ENCODE measurements at places on chromosomes 3 and 15.

GRCh38 chr15:69557020-69557706 is 104.5 kb downstream of the RPLP1 start:
- DNase-seq, result no peak

- DNase-seq, result no peak
Observed at GRCh38 chr3:47536967-47537366, 23.5 kb upstream of the ELP6 start.

GRCh38 chr3:123048480-123049237 is 18.2 kb upstream of the PDIA5 start:
- no peak for DNase-seq

DNA sequence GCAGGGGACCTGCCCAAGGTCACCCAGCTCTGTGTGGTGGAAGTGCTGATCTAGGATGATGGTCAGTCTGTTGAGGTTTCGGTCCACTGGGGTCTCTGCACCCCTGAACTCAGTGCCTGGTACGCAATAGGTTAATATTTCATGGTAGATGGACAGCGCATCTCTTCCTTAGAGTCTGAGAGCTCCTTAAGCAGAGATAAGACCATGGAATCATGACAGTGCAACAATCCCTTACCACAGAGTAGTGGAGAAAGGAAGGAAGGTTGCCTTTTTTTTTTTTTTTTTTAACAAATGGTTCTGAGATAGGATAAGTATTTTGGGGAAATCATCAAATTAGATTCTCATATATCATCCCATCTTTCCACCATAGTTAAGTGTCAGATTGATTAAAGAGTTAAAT is 79.8 kb upstream of the SLC6A1 start:
- DNase-seq, result no peak

DNA sequence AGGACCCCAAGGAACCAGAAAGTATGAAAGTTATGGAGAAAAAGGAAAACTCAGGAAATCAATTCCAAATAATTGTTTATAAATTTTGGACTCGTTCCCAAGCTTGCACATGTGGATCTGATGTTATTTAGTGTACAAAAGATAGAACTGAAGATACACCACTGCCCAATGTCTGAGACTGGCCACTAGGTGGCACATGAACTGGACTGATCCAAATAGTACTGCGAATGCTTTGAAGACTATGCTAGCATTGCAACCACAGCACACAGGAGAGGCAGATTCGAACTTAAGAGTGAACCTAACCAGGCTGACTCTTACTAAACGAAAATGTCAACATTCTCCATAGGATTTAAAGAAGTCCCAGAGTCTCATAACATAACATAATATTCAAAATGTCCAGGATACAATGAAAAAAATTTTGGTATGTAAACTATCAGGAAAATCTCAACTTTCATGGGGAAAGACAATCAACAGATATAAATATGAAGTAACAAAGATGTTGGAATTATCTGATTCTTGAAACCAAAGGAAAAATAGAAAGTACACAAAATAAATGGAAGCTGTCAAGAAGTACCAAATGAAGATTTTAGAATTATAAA is 596.7 kb downstream of the FGF12 start:
- no peak for DNase-seq

DNA sequence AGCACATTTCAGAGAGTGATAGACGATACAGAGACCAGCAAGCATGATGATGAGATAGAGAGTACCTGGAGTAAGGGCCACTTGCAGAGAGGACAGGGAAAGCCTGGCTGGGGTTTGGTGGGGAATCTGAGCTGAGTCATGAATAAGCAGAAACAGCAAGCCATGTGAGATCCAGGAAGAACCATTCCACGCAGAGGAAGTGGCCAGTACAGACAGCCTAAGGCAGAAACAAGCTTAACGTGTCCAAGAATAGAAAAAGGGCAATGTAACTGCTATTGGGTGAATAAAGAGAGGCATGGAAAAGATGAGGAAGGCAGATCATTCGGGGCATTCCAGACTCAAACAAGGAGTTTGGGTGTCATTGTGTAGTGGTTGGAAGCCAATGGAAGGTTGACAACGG is 816.3 kb upstream of the CFAP20DC start:
- no peak for DNase-seq

DNA sequence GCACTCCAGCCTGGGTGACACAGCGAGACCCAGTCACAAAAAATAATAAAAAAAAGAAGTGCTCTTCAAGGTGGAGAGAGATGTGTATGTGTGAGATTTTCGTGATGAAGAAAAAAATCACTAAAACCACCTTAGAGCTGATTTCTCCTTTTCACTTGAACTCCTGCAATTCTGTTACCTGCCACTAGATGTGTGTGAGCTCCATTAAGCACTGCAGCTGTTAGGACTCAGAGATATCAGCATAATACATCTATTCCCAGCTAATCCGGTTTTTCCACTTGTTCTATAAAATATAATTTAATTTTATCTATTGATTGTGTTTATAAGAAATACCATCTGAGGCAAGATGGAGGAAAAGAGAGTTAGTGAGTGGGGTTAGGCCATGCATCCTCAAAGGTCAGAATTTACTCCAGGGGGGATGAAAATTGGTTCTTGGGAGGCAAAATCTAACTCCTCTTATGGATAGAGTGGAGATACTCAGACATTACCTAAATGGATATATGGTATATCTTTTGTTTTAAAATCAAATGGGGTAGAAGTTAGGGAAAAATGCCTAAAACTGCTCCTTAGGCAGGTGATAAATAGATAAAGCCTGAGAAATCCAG is 152.7 kb downstream of the IL20RB start:
- no peak for DNase-seq

DNA sequence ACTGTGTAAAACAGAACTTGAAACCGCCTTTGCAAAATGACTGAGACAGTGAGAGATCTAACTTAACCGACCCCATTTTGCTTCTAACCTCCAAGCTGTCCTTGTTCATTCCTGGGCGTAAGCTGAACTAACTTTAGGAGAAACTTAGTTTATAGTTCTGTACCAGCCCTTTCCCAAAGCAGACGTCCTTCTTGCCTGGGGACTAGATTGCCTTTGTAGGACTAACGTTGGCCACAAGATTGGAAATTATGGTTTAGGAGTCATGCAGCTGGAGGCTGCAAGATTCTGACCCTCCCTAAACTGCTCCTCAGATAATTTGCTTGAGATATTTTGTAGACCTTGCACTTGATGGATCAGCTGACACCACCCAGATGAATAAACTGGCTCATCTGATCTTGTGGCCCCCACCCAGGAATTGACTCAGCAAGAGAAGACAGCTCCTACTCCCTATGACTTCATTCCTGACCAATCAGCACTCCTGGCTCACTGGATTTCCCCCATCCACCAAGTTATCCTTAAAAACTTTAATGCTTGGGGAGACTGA is 219.9 kb upstream of the PROK2 start:
- no peak for DNase-seq

- DNase-seq, result no peak
Observed at GRCh38 chr3:1971780-1972179, 126.9 kb upstream of the CNTN4 start.

GRCh38 chr15:31339558-31339895 is 12.9 kb downstream of the KLF13 start:
- DNase-seq, result no peak

DNA sequence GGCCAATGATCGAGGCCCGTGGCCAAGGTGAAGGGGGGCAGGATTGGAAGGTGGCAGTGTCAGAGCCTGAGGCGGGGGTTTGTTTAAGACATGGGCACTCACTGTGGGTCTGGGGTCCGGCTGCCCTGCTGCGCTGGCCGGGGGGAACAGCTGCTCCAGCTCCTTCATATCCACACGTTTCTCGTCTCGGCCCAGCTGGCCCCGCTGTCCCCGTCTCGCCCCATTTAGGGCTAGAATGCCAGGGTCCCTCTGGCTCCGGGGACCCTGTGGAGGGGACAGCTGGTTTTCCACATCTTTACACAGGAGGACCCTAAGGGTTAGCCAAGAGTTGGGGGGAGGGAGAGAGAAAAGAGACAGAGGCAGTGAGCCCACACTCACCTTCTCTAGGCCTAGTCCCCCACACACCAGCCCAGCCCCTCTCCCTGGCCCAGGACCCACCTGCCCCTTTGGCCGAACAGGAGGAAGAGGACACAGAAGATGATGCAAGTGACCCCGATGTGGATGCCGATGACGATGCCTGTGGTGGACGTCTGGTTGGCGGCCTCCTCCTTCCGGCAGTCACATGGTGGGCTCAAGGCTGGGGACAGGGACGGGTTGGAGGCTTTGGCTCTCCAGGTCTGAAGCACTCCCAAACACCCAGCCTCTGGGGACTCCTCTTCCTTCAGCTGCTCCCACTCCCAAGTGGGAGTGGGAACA is 25.0 kb downstream of the RNU5B-1 start:
- DNase-seq, result no peak
